ENCODE measurements at places on chromosomes 2 and 18. TPM values are rescaled to one million over a fixed set of nuclear protein-coding genes. Genes with fewer than 3 reads are reported as not detected.

DNA sequence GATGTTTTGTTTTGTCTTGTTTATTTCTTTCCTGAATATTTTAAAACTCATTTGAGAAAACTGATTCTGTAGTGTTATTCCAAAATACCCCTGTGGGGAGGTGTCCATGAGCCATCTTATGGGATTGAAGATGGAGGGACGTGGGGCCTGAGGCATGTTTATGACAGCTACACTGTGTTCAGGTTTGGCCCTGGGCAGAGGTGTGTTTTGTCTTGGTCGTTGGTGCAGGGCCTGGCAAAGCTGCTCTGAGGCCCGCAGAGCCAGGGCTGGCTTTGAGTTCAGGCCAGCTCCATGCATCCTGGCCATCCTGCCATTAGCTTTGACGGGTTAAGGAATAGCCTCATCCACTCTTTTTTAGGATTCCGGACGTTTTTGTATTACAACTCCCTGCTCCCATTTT, 68.9 kb downstream of the TMEM18 start:
- no peaks in the 10 kb centered on the region for H3K27me3 ChIP-seq
- no peaks in the 10 kb centered on the region for H3K4me1 ChIP-seq
- H3K4me3 ChIP-seq = no peak overlapping the region
- peak; percentile 17 for DNase-seq
- H3K27ac ChIP-seq = no peak overlapping the region
- no peaks in the 10 kb centered on the region for H3K36me3 ChIP-seq

GRCh38 chr18:35692866-35693265, 111.3 kb downstream of the GALNT1 start:
- no peaks in the 10 kb centered on the region for H3K36me3 ChIP-seq
- H3K27ac ChIP-seq = no peak overlapping the region
- H3K4me1 ChIP-seq = no peaks in the 10 kb centered on the region
- no peak overlapping the region for H3K4me3 ChIP-seq

DNA sequence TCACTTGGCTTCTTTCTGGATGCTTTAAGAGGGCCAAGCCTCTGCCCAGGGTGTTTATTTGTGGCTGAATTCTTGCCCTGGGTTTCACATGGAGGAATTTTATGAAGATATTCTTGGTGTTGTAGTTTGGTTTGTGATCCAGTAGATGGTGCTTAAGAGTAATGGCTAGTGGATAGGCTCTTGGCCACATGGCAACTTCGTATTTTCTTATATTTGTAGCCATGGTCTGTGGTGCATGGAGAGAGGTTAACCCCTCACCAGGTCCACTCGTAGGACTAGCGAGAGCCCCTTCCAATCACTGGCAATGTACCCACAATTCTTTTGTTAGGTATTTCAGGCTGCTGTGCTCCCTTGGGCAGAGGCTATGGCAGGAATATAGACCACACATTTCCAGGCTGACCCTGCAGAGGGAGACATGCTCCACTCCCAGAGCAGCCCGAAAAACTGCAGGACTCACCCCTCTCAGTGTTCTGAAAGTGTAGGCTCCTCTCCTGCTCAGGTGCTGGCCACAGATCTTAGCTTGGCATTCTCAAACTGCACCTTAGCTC, 582.1 kb upstream of the SETBP1 start:
- no peak for DNase-seq
- no peak overlapping the region for H3K4me3 ChIP-seq
- no peaks in the 10 kb centered on the region for H3K27me3 ChIP-seq
- H3K27ac ChIP-seq = no peak overlapping the region
- H3K36me3 ChIP-seq = no peaks in the 10 kb centered on the region

Gene SERPINB12
- total RNA-seq = not detected

Gene CCDC74B
- 4.3 TPM for total RNA-seq

DNA sequence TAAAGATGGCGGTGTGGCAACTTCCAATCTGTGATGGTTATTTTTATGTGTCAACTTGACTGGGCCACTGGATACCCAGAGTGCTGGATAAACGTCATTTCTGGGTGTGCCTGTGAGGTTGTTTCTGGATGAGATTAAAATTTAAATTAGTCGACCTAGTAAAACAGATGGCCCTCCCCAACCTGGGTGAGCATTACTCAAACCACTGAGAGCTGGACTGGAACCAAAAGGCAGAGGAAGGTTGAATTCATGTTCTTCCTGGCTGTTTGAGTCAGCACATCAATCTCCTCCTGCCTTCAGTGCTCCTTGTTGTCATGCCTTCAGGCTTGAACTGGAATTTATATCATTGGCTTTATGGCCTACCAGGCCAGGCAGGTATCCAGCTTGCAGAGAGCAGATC, 190.8 kb upstream of the RGPD4 start:
- no peaks in the 10 kb centered on the region for H3K36me3 ChIP-seq
- no peak overlapping the region for H3K4me3 ChIP-seq
- no peaks in the 10 kb centered on the region for H3K27me3 ChIP-seq

GRCh38 chr18:31931163-31931885, 11.6 kb downstream of the TRAPPC8 start:
- H3K36me3 ChIP-seq = peaks cover 3% of the 10 kb centered on the region
- no peak overlapping the region for H3K4me3 ChIP-seq
- no peak overlapping the region for H3K27ac ChIP-seq
- no peaks in the 10 kb centered on the region for H3K27me3 ChIP-seq
- DNase-seq = no peak

DNA sequence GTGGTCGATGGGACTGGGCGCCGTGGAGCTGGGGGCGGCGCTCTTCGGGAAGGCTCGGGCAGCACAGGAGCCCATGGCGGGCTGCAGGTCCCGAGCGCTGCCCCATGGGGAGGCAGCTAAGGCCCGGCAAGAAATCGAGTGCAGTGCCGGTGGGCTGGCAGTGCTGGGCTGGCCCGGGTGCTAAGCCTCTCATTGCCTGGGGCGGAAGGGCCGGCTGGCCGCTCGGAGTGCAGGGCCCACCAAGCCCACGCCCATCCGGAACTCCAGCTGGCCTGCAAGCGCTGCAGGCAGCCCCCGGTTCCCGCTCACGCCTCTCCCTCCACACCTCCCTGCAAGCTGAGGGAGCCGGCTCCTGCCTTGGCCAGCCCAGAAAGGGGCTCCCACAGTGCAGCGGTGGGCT, 748.4 kb upstream of the NRXN1 start:
- no peak overlapping the region for H3K4me3 ChIP-seq
- no peaks in the 10 kb centered on the region for H3K4me1 ChIP-seq
- H3K27me3 ChIP-seq = no peaks in the 10 kb centered on the region
- no peak overlapping the region for H3K27ac ChIP-seq
- no peaks in the 10 kb centered on the region for H3K36me3 ChIP-seq

GRCh38 chr2:71669058-71669456, 215.7 kb downstream of the DYSF start:
- DNase-seq = no peak
- no peaks in the 10 kb centered on the region for H3K4me1 ChIP-seq
- H3K27ac ChIP-seq = no peak overlapping the region
- H3K4me3 ChIP-seq = no peak overlapping the region
- peaks cover 82% of the 10 kb centered on the region for H3K36me3 ChIP-seq

GRCh38 chr2:191950132-191950874, 103.4 kb upstream of the CAVIN2 start:
- no peaks in the 10 kb centered on the region for H3K36me3 ChIP-seq
- H3K27me3 ChIP-seq = no peaks in the 10 kb centered on the region
- H3K4me1 ChIP-seq = no peaks in the 10 kb centered on the region
- H3K27ac ChIP-seq = no peak overlapping the region

Measured in upper lobe of left lung (tissue), 6 donors.